Stimulated activated CD8-positive, alpha-beta memory T cell treated with anti-CD3 and anti-CD28 coated beads, Interleukin-12 subunit alpha, Interleukin-12 subunit beta, amount 100 ng/mL, for 1 hour (primary cell): ENCODE measurements at places on chromosomes 5 and 9.

DNA sequence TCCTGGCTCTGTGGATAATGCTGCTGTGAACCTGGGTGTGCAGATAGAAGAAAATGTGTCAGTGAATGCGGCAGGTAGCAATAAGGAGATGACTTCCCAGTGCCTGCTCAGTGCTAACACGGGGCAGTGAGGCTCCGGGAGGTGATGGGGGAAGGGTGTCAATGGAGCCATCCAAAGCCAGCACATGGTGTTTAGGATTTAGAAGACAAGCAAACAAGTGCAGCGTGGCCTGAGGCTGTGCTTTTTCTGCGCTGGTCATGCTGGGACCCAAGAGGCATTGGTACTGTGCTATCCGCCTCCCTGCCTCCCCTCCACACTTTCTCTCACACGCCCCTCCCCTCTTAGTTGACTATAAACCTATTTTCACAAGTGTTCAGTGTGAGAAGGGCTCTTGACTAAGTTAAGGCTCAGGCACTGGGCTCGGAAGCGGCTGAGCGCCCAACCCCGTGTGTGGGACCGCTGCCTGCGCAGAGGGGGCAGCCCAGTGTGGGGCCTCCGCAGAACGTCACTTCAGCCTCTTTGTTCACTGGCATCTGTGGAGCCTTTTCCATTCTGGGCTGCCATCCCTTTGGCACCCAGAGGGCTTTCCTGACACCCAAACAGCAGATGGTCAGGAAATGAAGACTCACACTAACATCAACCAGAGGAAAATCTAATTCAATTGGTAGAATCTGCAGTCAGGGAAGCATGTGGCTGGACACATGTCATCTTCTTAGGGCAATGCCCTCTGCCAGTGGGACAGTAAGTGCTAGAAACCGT lies 21.8 kb upstream of the NINJ1 start:
- no peak for DNase-seq

DNA sequence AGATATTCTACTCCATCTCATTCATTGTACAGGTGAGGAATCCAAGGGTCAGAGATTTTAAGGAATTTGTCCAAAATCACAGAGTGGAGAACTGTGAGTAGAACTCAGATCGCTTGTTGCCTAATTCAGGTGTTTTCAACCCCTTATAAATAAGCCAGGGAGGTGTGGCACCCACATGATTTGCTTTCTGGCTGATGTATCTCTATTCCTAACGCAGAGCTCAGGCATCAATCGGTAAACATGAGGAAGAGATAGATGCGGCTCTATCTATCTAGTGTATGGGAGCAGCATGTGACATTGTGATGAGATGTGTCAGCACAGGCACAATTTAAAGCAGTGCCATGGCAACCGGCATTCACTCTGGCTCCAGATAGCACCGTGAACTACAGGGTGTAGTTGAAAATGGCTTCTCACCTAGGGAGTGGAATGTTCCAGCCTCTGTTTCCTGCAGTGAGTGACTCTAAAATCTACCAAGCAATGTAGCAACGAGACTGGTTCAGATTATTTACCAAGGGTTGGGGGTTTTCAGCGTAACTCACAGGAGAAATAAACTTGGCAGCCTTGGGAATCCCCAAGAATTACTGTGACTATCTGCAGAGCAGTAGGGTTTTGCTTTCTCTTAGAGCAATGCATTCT lies 53.4 kb upstream of the SUB1 start:
- peak; percentile 26 for DNase-seq

DNA sequence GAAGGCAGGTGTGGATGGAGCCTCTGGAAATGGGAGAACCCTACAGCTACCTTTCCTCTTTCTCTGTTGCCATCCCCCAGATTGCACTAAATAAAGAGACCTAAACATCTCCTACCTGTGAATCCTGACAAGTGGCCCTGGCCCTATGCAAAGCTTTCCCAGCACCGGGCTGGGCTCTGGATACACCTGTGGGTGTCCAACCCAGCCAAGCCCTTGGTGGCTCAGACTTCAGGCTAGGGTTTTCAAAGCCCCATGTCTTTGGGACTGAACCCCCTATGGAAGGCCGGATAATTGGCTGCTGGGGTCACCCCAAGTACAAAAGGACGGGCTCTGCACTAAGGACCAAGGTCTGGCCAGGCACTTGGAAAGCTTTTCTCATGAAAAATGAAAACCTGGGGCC lies 44.1 kb upstream of the IPPK start:
- no peak for DNase-seq

- no peak for DNase-seq
Measured at GRCh38 chr9:99103901-99104458, 933 bp upstream of the TGFBR1 start.

- no peak for DNase-seq
Measured at GRCh38 chr9:95070549-95071021, 246.9 kb downstream of the FANCC start.

DNA sequence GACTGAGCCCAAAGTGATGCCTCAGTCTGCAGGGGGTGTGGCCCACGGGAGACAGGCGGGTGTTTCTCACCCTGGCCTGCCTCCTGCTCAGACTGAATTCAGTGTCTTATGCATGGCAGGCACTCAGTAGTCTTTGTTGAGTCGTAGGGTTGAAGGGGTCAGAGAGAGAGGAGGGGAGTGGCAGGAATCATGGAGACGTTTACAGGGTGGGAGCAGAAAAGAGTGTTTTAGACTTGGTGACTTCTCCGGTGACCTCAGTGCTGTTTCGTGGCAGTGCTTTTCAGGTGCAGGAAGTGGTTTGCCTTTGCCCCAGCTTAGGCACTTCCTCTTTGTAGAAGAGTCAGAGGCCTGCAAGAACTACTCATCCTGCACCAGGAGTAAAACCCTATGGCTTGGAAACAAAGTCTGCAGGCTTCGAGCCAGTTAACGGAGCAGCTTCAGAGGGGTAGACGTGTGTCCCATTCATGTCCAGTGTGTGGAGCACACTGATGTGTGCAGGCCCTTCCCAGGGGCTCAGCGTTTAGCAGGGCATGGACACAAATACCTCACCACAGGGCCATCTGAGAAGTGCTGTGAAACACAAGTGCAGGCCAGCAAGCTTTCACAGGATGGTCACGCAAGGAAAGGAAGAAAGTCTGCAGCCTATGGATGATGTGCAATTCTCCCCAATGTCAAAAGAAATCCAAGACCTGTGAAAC lies 24.5 kb upstream of the SEMA4D start:
- DNase-seq: peak; percentile 64

DNA sequence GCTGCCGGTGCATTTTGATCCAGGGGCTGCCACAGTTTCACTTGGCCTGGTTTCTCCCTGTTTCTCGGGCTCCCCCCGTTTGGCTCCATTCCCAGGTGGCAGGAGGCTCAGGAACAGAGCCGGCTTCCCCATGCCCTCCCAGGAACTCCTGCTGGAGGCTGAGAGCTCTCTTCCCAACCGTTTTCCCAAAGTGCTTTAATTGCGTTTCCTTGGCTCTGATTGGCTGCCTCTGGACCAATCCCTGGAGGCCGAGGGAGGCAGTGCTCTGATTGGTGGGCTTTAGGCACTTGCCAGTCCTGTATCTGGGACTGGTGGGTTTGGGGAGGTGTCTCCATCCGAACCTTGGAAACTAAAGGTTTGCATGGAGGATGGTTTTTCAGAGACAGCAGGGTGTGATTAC lies 4.9 kb downstream of the TSPAN17 start:
- DNase-seq: no peak

- DNase-seq: no peak
Measured at GRCh38 chr9:37729499-37729898, 24.1 kb upstream of the TRMT10B start.

GRCh38 chr5:142512043-142513042 lies 173.5 kb downstream of the FGF1 start:
- no peak for DNase-seq

GRCh38 chr5:5544094-5544663 lies 121.7 kb downstream of the ICE1 start:
- no peak for DNase-seq

DNA sequence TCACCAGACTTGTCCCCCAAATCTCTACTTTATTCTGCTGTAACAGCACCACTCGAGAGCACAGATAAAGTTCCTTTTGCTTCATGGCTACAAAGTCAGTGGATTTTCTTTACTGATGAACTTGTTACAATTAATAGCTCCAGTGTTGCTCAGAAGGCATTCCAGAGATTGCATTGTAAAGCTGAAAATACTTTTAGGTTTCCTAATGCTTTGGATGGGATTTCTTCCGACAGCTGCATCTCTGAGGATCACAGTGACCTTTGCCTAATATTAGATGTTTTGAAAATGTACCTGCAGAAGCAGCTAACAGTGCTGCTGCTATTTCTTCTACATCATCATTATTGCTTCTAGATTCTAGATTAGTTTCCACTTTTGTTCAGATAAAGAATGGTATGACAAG lies 58.8 kb upstream of the TMEM171 start:
- no peak for DNase-seq

DNA sequence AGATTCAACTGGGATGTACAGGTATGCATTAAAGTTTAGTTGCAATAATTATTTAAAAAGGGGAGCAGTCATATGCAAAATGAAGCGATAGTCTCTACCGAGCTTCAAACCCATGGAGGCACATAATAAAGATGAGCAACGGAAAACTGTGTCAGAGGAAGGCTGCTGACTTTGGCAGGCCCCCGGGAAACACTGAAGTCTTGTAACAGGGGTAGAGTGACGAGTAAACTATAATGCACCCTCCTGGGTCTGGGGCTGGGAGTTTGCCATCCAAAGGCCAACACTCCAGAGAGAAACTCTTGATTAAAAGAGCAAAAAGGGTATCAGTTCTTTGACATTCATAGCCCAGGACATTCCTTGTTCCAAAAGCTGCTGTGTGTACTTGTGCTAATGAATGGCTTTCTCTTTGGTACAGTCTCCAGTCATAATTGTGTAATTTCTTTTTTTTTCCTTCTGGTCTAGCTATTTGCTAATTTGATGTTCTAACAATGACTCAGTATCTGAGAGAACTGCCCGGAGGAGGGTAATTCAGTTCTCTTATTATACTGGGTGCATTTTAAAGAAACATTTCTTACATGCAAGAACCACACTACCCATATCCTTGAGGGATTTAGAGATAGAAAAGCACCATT lies 59.2 kb downstream of the TNC start:
- DNase-seq: no peak

GRCh38 chr5:173108914-173109313 lies 35.4 kb upstream of the BNIP1 start:
- DNase-seq: no peak

DNA sequence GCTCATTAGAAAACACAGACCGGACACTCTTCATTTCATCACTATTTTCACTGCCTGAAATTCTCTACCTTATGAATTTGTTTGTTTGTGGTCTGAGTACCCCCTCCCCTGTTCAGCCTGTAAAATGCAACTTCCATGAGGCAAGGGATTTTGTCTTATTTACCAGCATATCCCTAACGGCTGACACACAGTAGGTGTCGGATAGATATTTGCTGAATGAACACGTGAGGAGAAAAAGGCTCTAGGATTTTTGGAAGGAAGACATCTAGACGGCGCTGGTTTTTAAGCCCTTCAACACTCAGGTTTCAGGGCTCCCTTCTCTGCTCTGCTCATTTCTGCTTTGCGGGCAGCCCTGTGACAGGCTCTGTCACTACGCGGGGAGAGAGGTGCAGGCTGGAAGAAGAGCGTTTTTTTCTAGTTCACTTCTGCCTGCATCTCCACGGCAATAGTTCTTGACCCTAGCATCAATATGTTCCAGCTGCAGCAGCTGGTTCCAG lies 41.0 kb downstream of the KCNMB1 start:
- DNase-seq: no peak

GRCh38 chr5:73796164-73797131 lies 170.5 kb downstream of the ARHGEF28 start:
- no peak for DNase-seq

DNA sequence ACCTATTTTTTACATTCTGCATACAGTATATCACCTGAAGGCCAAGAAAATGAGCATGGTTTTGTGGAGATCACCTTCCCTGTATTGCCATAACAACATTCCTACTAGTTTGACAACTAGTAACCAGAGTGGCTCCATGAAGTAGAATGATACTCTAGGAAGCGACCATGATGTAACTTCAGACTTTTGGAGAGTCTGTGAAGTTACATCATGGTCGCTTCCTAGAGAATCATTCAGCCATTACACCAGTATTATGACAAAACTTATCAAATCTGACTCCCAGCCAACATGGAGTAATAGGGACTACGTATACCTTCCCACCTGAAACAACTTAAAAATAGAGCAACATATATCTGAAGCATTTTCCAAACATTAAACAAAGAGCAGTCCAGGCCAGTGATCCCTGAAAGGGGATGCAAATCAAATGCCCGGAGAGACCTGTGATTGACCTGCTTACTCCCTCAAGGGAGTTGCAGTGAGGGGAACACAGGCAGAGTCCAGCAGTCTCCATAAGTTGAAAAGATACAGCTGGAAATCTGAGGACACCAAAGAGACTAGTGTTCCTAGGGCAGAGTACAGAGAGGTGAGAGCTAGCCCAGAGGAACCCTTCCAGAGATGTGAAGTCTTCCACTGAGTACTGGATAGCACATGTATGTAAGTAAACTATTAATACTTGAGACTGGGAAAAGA lies 7.8 kb downstream of the ECM2 start:
- DNase-seq: no peak

DNA sequence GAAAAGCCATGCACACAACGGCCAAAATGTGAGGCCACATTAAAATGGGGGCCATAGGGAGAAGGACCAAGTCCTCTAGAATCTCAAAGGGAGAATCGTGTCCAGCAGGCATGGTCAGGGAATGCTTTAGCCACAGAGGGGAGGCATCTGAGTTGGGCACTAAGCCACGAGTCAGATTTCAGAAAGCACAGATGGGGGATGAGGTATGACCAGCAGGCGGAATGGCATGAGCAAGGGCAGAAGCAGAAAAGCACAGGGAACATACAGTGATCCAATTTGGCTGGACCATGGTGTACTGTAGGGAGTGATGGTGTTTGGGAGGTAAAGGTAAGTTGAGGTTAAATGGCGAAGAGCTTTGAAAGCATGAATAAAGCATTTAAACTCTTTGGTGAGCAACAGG lies 214.6 kb downstream of the TLE1 start:
- no peak for DNase-seq

- no peak for DNase-seq
Measured at GRCh38 chr5:9972059-9972458, 277.6 kb downstream of the ATPSCKMT start.

DNA sequence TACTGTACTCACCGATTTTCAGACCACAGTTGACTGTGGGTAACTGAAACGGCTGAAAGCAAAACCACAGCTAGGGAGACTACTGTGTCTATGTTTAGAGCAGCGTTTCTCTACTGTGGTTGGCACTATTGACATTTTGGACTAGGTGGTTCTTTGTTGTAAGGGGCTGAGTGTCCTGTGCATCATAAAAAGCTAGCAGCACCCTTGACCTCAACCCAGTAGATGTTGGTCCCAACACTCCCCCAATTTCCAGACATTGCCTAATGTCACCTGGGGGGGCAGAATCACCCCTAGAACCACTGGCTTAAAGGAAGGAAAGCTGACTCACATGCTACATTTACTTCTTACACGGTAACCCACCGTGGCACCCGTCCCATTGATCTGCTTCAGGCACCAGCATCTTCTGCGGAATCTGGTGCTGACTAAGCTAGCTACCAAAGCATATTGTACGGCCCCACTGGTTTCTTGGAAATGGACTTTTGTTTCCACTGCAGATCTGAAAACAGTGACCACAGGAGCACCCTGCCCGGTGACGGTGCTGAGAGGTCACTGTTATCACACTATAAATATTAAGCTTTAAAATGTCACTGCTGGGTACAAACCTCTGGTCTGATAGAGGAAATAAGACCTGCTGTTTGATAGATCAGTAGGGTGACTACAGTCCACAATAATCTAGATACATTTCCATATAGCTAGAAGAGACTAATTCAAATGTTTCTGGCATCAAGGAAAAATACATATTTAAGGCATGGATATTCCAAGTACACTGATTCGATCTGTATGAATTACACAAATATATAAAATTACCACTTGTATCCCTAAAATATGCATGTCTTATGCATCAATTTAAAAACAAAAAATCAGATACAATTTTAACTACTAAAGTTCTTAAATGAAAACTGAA lies 151.4 kb downstream of the HSD17B3 start:
- peak; percentile 15 for DNase-seq
